Stimulated activated CD4-positive, alpha-beta T cell treated with anti-CD3 and anti-CD28 coated beads, Interleukin-15, amount 100 ng/mL, for 1 hour (primary cell): ENCODE measurements at places on chromosomes 11 and 22.

GRCh38 chr22:19836512-19836911 lies 18.2 kb downstream of the GNB1L start:
- DNase-seq: no peak

- DNase-seq: no peak
These were observed 16.0 kb upstream of the CAVIN3 start for GRCh38 chr11:6336293-6336692.

- DNase-seq: no peak
These were observed 61.1 kb downstream of the SYTL2 start for GRCh38 chr11:85749884-85750283.

- DNase-seq: no peak
These were observed 4.3 kb downstream of the CD59 start for GRCh38 chr11:33731723-33732531.

DNA sequence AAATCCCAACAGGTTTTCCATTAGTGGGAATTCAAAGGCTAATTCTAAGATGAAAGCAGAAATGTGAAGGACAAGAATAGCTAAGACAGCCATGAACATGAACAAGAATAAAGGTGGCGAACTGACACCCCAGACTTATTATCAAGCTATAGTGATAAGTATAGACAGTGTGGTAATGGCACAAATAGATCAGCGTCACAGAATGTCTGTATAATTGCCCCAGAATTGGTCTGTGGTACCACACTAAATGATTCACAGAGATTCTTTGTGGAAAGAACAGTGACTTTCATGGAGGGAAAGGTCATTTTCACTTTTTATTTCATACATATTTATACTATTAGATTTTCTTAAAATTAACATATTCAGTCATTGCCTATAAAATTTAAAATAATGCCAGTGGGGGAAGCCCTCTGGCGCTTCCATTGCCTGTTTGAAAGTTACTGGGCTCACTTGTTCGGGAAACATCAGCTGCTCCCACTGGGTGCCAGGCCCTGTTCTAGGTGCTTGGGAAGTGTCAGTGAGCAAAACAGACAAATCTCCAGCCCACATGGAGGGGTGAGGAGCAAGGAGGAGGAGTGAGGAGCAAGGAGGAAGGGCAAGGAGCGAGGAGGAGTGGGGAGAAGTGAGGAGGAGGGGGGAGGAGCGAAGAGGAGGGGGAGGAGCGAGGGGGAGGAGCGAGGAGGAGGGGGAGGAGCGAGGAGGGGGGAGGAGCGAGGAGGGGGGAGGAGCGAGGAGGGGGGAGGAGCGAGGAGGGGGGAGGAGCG lies 11.3 kb upstream of the NLRP6 start:
- DNase-seq: no peak

DNA sequence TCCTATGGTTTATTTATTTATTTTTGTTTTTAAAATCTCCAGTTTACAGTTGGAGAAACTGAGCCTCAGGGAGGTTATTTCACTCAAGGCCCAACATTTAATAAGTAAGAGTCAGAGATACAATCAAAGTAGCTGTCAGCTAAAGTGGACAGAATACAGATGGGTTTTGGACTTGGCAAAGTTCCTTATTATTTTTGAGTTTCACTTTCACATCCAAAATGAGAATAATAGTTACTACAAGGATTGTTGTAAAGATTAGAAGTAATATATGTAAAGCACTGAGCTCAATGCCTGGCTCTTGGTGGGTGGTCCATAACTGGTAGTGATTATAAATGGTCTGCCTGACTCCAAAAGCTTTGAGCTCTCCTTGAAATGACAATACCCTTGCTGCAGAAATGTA lies 87.5 kb upstream of the SESN3 start:
- no peak for DNase-seq

DNA sequence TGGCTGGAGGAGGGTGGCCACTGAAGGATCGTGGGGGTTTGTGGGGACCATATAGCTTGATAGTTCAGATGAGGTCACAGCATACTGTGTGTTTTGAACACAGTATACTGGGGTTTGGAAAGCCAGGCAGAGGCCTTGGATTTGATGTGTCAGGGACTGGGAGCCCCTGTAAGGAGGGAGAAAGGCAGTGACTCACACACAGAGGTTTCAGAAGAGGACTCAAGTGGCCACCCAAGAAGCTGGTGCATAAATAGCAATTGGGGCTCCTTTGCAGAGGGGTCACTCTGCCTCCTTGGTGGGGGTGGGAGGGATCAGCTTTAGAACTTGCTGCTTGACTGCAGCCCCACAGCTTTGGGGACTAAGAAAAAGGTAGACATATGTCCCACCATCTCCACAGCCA lies 39.3 kb downstream of the SLC5A1 start:
- DNase-seq: no peak

DNA sequence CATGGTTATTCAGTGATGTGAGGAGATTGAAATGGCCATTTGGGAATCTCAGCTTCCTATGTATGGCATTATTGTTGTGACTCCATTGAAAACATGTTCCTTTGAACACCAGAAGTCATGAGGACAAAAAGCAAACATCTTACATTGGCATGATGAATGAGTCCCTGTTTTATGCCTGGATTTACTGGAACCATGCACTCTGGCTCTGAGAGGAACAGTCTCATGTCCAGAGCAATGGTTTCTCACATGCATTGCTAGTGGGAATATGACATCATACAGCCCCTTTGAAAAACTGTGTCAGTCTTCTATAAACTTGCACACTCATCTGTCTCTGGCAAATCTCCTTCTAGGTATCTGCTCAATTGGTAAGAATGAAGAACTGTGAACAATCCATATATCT lies 3.4 kb upstream of the KDM4F start:
- no peak for DNase-seq

GRCh38 chr22:45358127-45358526 lies 48.4 kb downstream of the FAM118A start:
- no peak for DNase-seq

GRCh38 chr11:126336138-126336541 lies 19.3 kb upstream of the ST3GAL4 start:
- no peak for DNase-seq
